CD4-positive, alpha-beta T cell treated with Interleukin-15 for 4 hours (primary cell): ENCODE measurements at places on chromosomes 2 and 18.

DNA sequence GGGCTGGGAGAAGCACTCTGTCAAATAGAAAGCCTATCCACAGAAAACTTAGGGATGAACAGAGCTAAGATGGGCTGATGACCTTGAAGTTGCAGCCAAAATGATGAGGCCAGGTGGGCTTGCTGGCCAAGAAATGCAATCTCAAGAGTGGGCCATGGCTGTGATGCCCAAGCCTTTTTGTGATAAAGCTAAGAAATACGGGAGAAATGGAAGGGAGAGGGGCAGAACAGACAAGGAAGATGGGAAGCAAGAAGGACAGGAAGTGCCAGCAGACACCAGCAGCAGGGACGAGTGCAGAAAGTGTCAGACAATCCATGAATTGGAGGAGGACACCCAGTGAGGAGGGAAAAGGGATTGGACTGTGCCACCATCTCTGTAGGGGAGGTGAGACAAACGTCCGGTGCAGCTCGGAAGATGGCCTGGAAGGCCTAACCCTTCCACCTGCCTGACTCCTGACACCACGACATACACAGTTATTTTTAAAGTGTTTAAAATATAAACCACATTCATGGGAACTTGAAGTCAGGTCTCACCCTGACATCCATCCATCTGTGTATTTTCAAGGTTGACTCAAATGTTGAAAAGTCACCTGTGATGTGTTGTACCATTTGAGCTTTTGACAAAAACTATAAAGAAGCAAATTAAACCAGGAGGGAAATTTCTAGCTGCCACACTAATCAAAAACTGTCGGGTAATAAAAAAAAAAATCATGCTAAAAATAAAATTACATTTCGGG, 105.5 kb downstream of the BCL2 start:
- DNase-seq: no peak

- DNase-seq: no peak
Observed at GRCh38 chr2:45291296-45291701, 282.0 kb upstream of the SIX2 start.

GRCh38 chr18:41391616-41392595, 563.1 kb upstream of the PIK3C3 start:
- DNase-seq: no peak

DNA sequence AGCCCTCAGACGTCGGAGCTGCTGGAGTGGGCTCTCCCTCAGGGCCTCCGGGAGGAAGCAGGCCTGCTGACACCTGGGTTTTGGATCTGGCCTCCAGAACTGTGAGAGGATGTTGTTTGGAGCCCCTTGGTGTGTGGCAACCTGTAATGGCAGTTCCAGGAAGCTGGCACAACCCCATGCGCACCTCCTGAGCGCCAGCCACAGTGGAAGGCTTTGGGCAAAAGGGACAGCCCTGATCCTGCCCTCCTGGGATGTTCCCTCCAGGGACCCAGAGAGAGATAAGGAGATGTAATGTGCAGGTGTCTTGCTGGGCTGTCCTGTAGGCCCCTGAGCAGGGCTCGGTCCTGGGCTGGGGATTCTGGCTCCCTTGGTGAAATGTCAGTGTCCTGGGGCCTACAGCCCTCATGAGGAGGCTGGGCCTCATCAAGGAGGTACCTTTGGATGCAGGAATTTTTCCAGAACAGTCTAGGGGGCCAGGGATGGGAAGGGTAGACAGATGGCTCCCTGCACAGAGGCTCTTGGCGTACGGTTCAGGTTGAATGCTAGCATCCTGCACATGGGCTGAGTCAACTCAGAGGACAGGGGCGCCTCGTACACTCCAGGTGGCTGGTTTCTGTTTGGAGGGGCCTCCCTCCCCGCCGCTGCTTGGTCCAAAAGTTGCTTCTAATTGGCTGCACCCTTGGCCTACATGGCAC, 61.1 kb downstream of the ASB1 start:
- no peak for DNase-seq

- no peak for DNase-seq
Observed at GRCh38 chr2:53739032-53739431, 28.6 kb upstream of the CHAC2 start.
